Activated naive CD8-positive, alpha-beta T cell treated with anti-CD3 and anti-CD28 coated beads for 36 hours (primary cell): ENCODE measurements at places on chromosomes 2 and 18. TPM values are rescaled to one million over a fixed set of nuclear protein-coding genes. Genes with fewer than 3 reads are reported as not detected.

The OR6B2 gene
- total RNA-seq, result not detected

The KCNK3 gene
- total RNA-seq, result not detected

The TWIST2 gene
- total RNA-seq, result not detected

The SLC4A1AP gene
- 26.6 TPM for total RNA-seq

DNA sequence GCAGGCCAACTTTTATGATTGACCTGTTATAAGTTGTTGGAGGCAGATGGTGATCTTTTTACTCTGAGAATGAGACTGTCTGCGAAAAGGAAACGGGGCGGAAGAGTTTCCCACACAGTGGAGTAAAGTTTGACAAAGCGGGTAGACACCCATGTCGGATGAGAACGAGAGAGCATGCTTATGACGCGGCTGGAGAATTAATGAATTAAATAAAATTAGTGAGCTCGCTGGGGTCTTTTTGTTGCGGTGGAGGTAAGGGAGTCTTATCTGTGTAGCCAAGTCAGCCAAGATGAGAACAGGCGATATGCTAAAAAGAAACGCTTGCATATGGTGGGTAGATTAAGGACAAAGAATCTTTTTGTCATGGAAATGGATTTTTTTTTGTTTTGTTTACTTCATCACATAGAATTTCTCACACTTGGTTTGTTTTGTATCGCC is 1.8 kb downstream of the SALL3 start:
- DNase-seq, result no peak

- no peak for DNase-seq
Measured at GRCh38 chr2:181411105-181411849, 45.9 kb upstream of the ITGA4 start.

- DNase-seq, result no peak
Measured at GRCh38 chr2:233448220-233448559, 93.9 kb downstream of the DGKD start.

GRCh38 chr2:36594849-36595248 is 3.1 kb downstream of the FEZ2 start:
- no peak for DNase-seq

- no peak for DNase-seq
Measured at GRCh38 chr2:31996571-31997150, 14.1 kb downstream of the MEMO1 start.

- DNase-seq, result no peak
Measured at GRCh38 chr2:176136374-176137251, 7.1 kb downstream of the HOXD8 start.

DNA sequence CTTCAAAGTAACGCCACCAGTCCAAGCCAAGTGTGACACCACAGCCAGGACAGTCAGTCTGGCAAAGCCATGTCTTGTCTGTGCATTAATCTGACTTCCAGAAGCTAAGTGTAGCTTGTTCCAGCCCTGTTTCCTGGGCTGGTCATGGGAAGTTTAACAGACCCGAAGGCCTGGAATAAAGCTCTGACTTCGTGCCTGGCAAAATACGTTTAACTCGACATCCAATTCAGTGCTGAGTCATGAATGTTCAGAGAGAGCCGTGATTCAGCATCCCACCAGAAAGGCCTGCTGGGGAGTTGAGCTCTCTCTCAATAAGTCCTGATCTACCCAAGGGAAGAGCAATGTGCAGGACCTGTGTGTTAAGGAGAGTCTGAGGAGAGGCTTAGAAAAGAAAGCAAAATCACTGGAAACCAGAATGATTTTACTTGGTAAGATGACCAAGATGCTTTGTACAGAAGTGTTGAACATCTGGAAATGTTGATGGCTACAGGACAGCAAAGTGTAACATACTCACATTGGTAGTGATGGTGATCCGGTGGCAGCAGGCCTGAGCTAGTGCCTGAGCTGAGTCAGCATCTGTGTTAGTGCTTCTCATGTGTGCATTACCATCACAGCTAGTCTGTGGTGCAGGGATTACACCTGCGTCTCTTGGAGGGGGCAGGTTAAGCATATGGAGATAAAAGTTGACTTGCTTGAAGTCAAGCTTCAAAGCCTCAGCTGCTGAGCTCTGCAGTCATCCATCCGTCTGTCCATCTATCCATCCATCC is 743.7 kb upstream of the HS6ST1 start:
- no peak for DNase-seq

DNA sequence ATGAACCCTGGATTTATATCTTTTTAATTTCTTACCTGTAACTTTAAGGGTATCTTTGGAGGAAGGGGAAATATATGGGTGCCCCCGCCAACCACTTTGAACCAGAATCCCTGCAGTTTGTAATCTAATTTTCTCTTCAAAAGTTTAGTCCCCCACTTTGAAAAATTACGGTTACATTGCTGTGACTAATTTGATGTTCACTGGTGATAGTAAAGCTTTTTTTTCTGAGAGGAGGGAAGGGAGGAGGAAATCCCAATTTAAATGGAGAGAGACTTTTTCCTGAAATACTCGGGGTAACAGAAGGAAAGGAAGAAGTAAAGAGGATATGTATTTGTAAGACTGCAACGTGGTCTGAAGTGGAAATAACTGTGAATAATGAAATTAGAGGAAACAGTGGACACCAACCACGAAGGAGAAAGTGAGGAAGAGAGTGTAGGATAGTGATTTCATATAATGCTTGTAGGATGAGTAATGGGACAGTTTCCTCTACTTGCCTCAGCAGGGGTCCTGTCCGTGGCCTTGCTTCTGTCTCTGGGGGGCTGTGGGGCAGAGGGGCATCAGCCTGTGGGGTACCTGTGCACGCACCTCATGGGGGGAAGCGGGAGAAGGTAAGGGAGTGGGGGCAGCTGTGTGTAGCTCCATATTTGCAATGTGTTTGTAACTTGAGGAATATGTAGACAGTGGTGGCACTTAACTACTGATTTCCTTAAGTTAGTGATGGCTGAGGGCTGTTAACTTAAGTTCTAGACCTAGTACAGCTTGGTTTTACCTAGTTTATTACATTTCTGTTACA is 161.1 kb downstream of the LTBP1 start:
- no peak for DNase-seq

- no peak for DNase-seq
Measured at GRCh38 chr2:229045671-229046070, 225.4 kb downstream of the PID1 start.

GRCh38 chr2:9644603-9645002 is 13.8 kb upstream of the YWHAQ start:
- no peak for DNase-seq

DNA sequence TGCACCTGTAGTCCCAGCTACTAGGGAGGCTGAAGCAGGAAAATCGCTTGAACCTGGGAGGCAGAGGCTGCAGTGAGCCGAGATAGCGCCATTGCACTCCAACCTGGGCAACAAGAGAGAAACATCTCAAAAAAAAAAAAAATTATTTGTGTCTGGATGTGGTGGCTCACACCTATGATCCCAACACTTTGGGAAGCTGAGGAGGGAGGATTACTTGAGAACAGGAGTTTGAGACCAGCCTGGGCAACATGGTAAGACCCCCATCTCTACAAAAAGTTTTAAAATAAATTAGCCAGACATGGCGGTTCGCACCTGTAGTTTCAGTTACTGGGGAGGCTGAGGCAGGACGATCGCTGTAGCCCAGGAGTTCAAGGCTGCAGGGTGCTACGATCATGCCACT is 1.6 kb upstream of the VAMP8 start:
- no peak for DNase-seq

GRCh38 chr18:73780218-73780617 is 367.4 kb downstream of the FBXO15 start:
- DNase-seq, result no peak

DNA sequence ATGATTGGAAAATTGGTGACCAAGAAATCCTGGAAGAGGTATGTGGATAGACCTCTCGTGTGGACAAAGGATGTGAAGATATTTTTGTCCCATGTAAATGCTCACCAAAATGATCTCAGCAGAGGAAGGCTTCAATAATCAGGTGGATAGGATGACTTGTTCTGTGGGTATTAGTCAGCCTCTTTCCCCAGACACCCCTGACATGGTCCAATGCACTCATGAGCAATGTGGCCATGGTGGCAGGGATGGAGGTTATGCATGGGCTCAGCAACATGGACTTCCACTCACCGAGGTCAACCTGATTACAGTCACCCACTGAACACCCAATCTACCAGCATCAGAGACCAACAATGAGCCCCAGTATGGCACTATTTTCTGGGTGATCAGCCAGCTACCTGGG is 20.2 kb downstream of the CHRNA1 start:
- DNase-seq, result no peak

DNA sequence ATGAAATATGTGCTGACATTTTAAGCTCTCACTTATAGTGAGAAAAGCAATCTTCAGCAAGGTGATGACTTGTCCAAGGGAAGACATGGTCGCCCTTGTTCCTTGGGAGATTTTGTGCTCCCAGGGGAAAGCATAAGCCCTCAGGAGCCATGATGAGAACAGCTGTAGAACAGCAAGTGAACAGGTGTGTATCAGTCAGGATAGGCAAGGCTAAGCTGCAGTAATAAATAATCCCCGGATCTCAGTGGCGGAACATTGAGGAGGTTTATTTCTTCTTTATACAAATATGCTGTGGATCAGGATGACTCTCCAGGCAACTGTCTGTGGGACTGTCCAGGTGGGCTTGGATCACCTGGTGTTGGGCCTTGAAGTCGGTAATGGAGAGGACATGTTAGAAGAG is 103.1 kb downstream of the MSH2 start:
- DNase-seq, result no peak

DNA sequence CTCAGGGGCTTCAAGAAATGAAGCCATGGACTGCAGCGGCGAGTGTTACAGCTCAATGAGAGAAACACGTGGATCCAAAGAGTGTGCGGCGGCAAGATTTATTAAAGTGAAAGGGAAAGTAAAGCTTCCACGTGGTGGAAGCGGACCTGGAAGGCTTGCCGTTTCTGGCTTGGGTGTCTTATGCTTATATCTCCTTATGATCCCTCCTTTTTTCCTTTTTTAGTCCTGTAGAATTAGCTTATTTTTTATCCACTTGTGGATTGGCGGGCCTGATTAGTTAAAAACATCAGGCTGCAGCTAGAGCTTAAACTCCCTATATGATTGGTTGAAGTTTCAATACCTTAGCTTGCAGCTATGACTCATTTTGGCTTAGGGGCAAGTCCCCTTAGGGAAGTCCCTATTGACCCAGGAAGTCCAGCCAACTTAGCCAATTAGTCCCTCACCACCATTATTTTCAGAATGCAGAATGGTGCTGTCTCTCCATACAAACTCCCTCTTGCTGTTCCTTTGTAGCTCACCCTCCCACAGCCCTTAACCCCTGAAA is 11.6 kb upstream of the HNMT start:
- no peak for DNase-seq

DNA sequence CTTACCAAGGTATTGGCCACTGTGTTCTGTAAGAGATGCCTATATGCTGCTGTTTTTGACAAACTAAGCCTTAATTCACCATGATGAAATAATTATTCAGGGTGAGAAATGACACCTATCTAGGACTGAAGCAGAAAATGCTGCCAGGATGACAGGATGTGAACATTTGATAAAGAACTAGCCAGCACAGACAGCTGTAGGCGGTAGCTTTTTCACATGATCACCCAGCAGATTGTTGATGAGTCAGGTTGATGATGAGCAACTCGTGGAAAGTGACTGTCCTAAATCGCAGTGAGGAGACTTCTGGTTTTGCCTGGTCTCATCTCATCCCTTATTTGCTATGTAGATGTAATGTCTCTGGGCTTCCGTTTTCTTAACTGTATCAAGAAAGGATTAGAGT is 144.1 kb downstream of the PRPF40A start:
- peak; percentile 46 for DNase-seq

- DNase-seq, result no peak
Measured at GRCh38 chr2:126766295-126766968, 110.5 kb downstream of the GYPC start.
